ENCODE measurements at places on chromosomes 5 and 9.

- no peak for DNase-seq
Measured at GRCh38 chr5:112339761-112340160, 79.3 kb downstream of the EPB41L4A start.

- DNase-seq, result no peak
Measured at GRCh38 chr9:105143136-105143430, 101.4 kb upstream of the SLC44A1 start.

DNA sequence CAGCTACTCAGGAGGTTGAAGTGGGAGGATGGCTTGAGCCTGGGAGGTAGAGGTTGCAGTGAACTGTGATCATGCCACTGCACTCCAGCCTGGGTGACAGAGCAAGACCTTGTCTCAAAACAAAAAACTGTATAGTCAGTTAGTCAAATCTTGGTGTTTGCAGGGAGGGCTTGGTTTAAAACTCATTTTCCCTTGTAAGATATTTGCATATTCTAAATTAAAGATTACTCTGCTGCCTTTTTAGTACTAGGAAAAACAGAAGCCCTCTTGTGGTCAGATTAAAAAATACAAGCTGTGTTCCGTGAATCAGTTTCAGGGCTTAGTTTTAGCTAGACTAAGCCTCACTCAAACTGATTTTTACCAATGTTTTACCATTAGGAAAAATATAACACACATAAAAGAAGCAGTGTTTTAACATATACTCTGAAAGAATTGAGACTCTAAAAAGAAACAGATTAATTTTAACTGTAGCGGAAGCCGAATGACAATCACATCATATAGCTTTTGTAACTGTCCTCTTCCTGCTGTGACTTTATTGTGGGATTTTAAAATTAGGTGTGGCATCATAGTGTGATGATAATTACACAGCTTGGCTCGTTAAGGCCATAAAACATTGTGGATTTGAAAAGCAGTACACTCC lies 84.9 kb upstream of the BASP1 start:
- no peak for DNase-seq

DNA sequence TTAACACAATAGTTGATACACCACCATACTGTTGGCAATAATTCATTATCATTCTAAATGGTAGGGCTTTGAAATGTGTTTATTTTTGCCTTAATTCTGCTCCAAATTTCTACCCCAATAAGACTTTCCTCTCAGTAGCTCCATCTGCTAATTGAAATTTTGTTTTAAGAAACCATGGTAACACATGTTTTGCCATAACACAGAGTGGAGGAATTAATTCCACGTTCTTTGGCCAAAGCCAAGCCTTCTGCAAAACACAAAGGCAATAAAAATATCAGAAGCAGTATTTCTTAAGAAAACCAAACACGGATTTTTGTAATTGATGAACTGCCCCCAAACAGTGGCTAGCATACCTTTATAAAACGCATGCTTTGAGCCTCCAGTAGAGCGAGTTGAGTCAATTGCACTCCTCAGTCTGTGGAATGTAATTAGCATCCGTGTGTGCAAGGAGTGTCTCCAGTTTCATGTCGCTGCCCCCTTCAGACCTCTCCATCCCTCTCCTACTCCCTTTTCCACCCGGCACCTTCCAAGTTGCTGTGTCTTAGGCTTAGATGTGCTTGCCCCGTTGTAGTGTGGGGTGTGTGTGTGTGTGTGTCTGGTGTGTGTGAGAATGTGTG lies 58.2 kb upstream of the CKS2 start:
- no peak for DNase-seq

GRCh38 chr5:119031905-119032304 lies 39.0 kb upstream of the DMXL1 start:
- DNase-seq, result no peak

GRCh38 chr5:106418196-106418595 lies 1252.5 kb downstream of the EFNA5 start:
- no peak for DNase-seq

GRCh38 chr9:116959809-116960208 lies 272.7 kb downstream of the TRIM32 start:
- DNase-seq, result peak; percentile 7

DNA sequence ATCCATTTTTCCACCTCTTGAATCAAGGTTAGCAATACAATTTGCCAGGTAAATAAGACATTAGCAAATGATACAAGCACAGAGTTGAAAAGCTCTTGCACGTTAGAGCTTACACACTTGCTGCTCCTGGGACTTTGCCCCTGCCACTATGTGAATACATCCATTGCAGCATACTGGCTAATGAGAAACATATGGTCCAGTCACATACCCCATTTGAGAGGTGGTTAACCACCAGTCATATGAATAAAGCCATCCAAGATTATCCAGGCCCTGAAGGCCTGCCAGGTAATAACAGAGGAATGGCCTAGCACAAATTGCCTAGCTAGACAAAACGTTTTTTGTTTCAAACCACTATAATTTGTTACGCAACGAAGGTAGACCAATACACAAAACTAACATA lies 45.8 kb upstream of the FTMT start:
- no peak for DNase-seq

- DNase-seq, result no peak
Measured at GRCh38 chr9:92971121-92971520, 23.8 kb downstream of the FGD3 start.

- no peak for DNase-seq
Measured at GRCh38 chr9:22005021-22005701, 3.9 kb downstream of the CDKN2B start.

GRCh38 chr9:6973762-6974161 lies 216.0 kb downstream of the KDM4C start:
- no peak for DNase-seq

- no peak for DNase-seq
Measured at GRCh38 chr9:81314490-81314889, 374.9 kb downstream of the TLE1 start.

- no peak for DNase-seq
Measured at GRCh38 chr9:95350266-95350665, 32.8 kb upstream of the FANCC start.

- no peak for DNase-seq
Measured at GRCh38 chr5:106254784-106255183, 1416.0 kb downstream of the EFNA5 start.

DNA sequence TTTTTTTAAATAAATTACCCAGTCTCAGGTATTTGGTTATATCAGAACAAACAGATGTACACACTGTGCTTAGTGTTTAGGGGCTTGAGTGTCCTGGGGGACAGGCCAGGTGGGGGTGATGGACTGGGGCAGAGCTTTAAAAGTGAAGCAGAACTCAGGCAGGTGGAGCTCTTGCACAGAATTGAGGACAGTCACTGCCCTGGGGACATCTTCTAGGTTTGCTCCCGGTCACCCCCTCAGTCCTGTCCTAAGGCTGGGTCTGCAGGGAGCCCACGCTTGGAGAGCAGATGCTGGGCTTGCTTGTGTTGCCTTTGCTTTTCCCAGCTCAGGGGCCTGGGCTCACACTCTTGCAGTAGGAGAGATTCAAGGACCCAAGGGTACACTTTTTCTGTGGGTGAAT lies 10.8 kb downstream of the GADD45G start:
- DNase-seq, result no peak

DNA sequence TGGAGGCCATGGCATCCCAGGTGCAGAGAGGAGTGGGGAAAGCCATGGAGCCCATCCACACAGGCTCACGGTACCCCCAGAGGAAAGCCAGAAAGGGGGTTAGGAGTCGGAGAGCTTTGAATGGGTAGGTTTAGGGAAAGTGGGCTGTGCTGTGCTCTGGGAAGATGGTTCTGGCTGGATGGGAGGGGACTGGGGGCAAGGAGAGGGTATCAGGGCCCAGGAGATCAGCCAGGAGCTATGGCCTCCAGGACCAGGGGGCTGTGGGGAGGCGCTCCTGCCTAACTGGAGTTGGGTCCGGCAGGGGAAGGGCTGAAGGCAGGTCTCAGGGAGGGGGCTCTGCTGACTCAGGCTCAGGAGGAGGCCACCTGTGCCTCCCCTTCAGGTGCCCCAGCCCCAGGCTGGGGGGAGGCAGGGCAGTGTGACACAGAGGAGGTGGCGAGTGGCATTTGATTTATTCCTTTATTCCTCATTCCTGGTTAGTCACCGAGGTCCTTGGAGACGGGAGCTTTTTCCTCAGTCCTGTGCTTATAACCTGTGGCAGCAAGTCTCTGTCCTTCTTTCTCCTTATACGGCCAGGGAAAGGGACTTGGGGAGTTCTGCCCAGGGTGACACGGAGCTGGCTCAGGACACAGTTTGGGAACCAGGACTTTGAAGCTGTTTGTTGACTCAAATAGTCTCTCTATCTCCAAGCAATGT lies 60.8 kb downstream of the TSTD2 start:
- no peak for DNase-seq

DNA sequence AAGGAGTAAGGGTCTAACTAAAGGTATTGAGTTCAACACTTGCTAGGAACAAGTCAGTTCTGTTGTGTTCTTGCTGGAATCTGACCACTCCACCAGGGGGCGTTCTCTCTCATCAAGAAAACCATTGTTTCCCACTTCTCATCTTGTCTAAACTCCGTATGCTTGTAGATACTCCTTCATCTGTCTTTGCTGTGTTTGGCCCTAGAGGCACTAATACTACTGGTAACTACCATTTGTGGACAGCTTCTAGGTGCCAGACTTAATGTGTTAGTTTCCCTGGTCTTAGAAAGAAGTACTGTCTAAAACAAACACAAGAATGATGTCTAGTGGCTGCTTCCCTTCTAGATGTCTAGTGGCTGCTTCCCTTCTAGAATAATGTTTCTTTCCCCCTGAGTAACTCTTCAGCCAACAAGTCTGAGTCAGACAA lies 18.7 kb upstream of the PTPDC1 start:
- no peak for DNase-seq

DNA sequence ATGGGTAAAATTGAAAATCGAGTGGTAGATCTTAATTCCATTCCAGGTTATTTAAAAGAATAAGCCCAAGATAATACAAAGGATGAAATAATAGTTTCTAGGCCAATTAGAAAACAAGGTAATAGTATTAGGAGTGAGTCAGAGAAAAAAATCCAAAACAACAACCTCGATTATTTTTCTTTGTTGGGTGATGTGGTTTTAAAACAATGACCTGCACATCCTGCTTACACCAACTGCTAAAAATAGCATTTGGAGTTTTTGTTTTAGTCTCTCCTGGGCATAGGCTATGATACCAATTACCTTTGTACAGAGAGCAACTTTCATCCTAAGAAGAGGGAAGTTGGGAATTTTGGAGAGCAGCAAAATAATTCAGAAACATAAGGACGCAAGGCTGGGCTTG lies 101.7 kb upstream of the MYO10 start:
- no peak for DNase-seq

- DNase-seq, result no peak
Measured at GRCh38 chr5:6483880-6484382, 35.3 kb downstream of the UBE2QL1 start.

- DNase-seq, result no peak
Measured at GRCh38 chr9:136495238-136495800, 12.5 kb upstream of the SEC16A start.

DNA sequence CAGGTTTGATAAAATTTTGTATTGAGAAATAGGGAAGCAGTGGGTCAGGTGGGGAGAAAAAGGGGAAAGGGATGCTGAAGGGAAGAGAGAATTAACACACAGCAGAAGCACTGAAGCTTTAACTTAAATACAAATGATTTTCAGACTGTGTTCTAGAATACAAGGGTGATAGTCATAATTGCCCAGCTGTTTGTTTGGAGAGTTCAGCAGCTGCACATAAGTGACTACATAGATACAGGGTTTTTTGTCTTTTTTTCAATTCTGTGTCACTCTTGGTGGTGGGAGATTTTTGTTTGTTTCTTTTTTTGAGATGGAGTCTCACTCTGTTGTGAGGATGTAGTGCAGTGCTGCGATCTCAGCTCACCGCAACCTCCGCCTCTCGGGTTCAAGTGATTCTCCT lies 590.4 kb upstream of the SEMA6A start:
- DNase-seq, result no peak

- DNase-seq, result no peak
Measured at GRCh38 chr5:153636670-153637451, 146.4 kb downstream of the GRIA1 start.

- DNase-seq, result peak; percentile 20
Measured at GRCh38 chr5:175215906-175216305, 228.1 kb downstream of the DRD1 start.

- DNase-seq, result no peak
Measured at GRCh38 chr9:5442400-5443011, 4.8 kb upstream of the PLGRKT start.

GRCh38 chr5:92775711-92776615 lies 805.1 kb downstream of the NR2F1-AS1 start:
- DNase-seq, result no peak

DNA sequence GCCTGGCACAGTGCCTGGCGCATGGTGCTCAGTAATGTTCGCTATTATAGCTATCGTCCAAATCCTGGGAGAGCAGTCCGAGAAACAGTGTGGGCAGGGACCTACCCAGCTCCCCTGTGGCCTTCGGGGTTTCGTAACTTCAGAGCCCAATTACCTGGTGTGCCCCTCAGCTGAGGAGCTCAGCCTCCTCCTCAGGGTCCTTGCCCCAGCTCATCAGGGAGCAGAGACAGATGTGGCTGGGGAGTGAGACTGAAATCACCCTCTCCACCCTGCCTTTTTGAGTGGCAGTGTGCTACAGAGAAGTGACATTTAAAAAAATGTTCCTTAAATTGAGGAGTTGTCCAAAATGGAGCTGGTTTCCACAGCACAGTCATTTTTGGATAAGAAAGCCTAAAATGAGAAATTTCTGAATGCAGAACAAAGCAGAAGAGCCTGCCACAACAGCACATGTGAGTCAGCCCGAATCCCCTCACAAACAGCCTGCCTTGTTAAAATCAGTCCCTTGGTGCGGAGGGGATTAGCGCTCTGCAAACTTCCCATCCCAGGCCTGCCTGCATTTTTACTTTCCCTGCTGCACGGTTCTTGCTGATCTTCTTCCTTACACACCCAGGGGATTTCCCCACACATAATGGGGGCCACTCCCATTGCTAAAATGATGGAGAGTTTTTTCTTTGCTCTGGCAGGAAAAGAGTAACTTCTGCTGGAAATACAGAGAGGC lies 78.1 kb upstream of the PITX1 start:
- DNase-seq, result no peak

DNA sequence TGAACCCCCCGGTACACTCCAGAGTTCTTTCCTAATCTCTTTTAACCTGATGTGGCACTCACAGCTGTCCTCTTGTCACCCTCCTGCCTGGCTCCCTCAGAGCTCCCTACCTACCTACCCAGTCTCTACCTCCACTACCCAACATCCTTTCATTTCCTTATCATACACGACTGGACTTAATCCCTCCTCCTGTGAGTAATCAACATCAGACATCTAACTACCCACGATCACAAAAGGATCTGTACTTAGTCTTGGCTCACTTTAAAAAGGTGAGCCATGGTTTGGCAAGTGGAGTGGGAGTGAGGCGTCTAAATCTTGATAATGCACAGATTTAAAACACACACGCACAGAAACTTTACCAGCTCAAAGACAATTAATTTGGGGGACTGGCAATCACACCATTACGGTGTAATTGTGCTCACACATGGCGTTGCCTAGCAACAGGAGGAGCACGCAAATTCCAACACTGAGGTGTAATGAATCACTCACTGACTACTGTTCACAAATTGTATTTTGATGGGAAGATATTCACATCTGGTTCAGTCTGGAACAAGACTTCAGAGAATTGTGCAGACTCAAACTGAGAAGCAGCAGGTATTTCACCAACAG lies 235.9 kb downstream of the EPB41L4A start:
- no peak for DNase-seq

GRCh38 chr9:13952906-13953305 lies 361.0 kb downstream of the NFIB start:
- no peak for DNase-seq
